ENCODE measurements at places on chromosomes 2 and 18. TPM values are rescaled to one million over a fixed set of nuclear protein-coding genes. Genes with fewer than 3 reads are reported as not detected.

DOK6 gene
- total RNA-seq = 4.1 TPM

- DNase-seq = no peak
Observed at GRCh38 chr18:9596226-9596625, 18.1 kb downstream of the PPP4R1 start.

- no peak for DNase-seq
Observed at GRCh38 chr2:113069676-113070605, 2.2 kb downstream of the IL1F10 start.

GRCh38 chr2:3656762-3657721 is 958 bp upstream of the ALLC start:
- no peak for DNase-seq
